CD4-positive, alpha-beta T cell treated with Interleukin-6 at 100 ng/mL for 8 hours (primary cell): ENCODE measurements at places on chromosomes 16 and 17.
A peak's percentile ranks its signal among the peaks of the same experiment; 100 is the strongest.

DNA sequence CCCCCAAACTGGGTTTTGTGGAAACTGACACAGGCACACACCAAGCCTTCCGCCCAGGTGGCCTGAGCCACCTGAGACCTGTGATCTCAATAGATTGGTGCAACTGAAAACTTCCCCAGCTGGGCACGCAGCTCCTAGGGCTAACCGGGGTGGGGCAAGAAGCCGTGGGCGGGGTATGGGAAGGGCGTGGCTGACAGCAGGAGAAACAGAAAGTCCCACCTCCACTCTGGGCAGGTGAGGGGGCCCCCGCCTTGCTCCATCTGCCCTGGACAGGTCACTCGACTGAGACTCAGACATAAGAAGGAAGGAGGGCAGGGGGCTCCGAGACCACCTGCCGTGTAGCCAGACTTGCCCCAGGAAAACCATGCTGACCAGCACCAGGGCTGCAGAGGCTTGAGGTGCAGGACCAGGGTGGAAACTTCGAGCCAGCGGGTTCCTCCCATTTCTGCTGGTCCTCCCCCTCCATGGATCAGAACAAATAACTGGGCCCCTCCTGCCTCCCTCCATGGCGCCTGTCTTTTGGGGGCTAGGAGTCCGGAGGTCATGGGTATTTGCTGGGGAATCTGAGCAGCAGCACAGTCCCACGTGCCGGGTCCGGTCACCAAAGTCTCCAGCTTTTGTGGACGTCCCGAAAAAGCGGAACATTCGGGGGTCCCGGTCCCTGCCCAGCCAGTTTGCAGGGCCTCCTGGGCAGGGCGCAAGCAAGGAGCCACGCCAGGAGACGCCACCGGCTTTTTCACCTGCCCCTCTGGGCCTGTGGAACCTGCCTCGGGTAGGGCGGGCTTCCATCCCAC lies 1.3 kb downstream of the TIMP2 start:
- DNase-seq: peak; percentile 48

DNA sequence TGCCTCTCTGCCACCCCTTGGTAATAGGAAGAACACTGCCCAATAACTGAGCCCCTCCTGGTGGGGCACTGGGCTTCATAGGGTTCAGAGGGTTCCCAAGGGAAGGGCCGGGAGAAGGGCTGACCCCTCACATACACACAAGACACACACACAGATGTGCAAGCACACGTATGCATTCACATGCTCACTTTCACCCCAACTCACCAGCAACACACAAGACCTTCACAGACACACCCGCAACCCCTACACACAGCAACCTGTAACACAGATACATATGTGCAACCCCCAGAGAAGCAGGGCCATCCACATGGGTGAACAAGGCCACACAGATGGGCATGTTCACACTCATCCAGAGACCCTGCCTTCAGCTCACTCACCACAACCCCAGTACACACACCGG lies 225.1 kb downstream of the ZNF423 start:
- no peak for DNase-seq

GRCh38 chr16:8831871-8832716 lies 34.5 kb downstream of the PMM2 start:
- DNase-seq: no peak

DNA sequence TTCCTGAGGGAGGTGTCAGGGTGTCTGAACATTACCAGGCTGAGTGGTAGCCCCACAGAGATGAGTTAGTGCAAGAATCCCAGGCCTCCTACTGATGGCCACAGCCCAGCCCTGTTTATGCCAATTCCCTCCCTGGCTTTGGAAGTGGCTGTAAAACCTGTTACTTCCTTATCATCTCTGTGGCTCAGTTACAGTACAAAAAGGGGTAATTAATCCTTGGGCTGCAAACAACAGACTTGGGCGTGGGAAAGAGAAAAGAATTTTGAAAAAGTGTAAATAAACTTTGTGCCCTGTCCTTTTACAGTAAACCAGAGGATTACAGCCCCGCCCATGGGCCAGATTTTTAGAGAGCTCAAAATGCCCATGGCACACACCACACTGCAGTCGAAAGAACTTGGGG lies 73.1 kb upstream of the AXIN2 start:
- DNase-seq: no peak

GRCh38 chr16:48608452-48608851 lies 1.5 kb downstream of the N4BP1 start:
- peak; percentile 59 for DNase-seq

DNA sequence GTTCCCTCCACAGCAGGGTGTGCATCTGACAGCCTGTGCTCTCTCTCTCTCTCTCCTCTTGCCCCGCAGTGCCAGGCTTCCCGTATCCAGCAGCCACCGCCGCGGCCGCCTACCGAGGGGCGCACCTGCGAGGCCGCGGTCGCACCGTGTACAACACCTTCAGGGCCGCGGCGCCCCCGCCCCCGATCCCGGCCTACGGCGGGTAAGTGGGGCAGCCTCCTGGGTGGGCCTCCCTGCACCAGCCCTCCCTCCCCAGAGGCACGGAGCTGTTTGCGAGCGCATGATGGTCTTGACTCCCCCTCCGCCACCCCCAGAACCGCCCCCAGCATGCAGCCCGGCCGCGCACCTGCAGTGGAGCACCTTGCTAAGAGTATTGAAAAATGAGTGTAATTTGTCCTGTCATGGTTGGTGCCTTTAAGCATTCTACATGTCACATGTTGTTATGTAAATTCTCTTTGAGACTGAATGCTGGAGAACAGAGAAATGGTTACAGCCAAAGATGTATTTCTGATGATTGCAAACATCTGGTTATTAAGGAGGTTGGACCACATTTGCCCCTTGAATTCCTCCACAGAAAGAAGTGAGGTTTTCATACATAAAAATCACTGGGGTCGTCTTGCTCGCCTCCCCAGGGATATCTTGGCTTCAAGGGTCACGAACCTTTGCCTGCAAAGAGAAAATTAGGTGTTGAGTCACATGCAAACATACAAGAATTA lies 321.3 kb downstream of the RBFOX1 start:
- no peak for DNase-seq

GRCh38 chr17:17017343-17018014 lies 24.8 kb upstream of the MPRIP start:
- no peak for DNase-seq

GRCh38 chr16:3937066-3937875 lies 56.8 kb upstream of the CREBBP start:
- no peak for DNase-seq

GRCh38 chr16:3774156-3774767 lies 56.9 kb upstream of the TRAP1 start:
- DNase-seq: no peak

- no peak for DNase-seq
Measured at GRCh38 chr17:80862481-80862961, 129.1 kb upstream of the CHMP6 start.

GRCh38 chr17:39605492-39606433 lies 2.0 kb downstream of the NEUROD2 start:
- no peak for DNase-seq

DNA sequence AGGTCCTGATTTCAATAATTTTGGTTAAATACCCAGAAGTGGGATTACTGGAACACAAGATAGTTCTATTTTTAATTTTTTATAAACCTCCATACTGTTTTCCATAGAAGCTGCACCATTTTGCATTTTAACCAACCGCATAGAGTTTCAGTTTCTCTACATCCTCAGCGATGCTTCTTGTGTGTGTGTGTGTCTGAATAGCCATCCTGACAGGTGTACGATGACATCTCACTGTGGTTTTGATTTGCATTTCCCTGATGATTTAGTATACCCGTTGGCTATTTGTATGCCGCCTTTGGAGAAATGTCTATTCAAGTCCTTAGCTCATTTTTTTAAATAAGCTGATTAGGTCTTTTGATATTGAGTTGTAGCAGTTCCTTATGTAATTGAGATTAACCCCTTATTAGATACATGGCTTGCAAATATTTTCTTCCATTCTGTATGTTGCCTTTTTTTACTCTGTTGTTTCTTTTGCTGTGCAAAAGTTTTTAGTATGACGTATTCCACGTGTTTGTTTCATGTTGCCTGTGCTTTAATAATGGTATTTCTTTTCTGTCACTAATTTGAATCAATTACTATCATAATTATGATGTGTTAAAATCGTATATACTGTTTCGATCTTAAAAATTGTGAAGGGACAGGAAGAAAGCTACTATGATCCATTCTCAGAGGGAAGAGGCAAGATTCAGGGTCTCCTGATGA lies 227.2 kb upstream of the MON1B start:
- DNase-seq: no peak

DNA sequence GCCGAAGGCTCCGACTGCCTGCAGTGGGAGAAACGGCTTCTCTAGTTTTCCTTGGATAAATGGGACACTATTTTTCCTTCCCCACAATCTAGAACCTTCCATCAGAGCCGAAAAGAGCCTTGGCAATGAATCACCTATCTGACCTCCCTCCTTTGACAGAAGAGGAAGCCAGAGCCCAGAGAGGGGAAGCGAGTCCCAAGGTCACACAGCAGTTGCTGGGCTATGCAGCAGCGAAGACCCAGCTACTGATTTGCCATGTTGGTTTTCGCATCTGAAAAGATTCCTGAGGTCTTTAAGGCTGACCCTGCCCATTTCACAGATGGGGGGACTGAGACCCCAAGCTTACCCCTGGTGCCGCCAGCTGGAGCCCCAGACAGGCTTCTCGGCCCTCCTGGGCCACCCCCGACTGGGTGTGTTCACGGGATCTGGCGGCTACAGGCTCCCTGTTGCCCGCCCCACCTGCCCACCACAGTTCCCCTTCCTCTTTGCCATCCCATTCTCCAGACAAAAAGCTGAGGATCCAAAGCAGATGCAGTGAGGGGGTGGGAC lies 45.9 kb downstream of the RAI1 start:
- DNase-seq: no peak
